ENCODE measurements at places on chromosomes 2 and 18. TPM values are rescaled to one million over a fixed set of nuclear protein-coding genes. Genes with fewer than 3 reads are reported as not detected.

The IL36RN gene
- total RNA-seq: 0.21 TPM

The ZAP70 gene
- 1.9 TPM for total RNA-seq

The FABP1 gene
- total RNA-seq: 0.83 TPM

The SPEG gene
- total RNA-seq: 31.1 TPM

The DYSF gene
- 0.59 TPM for total RNA-seq

The FTCDNL1 gene
- 1.4 TPM for total RNA-seq

The HOXD3 gene
- 13.9 TPM for total RNA-seq

The ZNF385B gene
- 5.6 TPM for total RNA-seq

The CROCC2 gene
- total RNA-seq: not detected

The FHOD3 gene
- 1.3 TPM for total RNA-seq

GRCh38 chr2:231886071-231886681, 40.0 kb downstream of the NPPC start:
- no peak for ATAC-seq

DNA sequence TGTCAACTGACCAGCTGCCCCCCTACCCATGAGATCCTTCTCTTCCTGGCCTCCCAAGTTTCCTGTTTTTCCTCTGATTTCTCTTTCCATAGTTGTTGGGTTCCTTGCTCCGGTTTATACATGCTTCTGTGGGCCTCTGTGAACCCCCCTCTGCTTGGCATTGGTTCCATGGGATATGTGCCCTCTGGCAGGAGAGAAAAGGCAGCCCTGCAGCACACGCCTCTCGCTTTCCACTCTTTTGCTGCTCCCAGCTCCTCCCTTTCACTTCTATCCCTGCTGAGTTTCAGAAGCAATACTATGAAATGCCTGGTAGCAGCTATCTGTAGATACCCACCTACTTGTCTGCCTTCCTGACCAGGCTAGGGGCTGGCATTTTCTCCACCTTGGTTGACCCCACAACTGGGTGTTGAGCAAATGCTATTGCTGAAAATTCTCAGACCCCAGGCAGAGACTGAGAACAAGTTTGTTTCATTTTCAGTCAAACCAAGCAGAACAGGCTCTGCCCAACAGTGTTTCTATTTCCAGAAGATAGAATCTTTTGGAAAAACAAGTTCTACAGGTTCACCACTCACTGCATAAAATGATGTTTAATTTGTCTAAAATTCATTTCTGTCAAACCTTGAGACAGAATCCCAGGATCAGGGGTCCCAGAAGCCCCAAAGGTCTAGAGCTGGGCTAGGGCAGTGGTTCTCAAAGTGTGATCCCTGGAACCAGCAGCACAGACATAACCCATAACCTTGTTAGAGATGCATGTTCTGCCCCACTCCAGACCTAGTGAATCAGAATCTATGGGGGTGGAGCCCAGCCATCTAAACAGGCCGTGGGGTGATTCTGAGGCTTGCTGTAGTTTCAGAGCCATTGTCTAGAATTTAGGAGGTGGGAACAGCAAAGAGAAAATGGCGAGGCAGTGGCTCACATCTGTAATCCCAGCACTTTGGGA, 13.4 kb downstream of the CAPG start:
- no peak for ATAC-seq

DNA sequence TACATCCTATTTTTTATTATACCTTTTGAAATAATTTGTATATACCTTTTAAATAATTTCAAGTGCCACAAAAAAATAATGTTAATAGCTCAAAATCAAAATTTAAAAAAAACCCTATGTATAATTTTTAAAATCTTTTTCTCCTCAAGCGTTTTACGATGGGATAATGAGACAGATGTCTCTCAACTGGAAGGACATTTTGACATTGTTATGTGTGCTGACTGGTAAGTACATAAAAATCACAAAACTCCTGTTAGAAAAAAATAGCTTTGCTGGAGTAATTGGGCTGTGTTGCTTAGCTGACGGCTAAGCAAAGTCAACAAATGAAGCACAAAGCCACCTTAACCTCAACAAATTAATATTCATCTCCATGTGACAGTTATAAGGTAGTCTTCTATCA, 198.0 kb upstream of the SIX3 start:
- ATAC-seq: no peak

- ATAC-seq: no peak
Observed at GRCh38 chr2:109091526-109091925, 37.5 kb upstream of the SH3RF3 start.

GRCh38 chr2:130355172-130355577, 681 bp upstream of the PTPN18 start:
- ATAC-seq: no peak

DNA sequence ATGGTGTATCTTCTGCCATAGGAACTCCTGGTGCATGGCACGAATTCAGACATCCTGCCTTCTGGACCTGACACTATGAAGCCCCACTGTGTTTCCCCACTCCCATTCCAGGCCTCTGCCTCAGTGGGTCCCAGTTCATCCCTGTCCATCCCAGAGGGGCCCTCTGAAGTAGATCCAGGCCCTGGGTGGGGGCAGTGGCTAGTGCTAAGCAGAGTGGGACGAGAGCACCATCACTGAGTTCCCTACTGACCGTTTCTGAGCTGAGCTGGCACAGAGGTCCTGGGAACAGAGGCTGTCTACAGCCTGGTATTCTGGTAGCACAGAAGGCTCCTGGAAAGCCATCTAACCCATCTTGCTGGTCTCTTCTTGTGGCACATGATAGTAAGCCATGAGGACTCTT, 54.0 kb downstream of the ATOH8 start:
- ATAC-seq: no peak

GRCh38 chr18:26722565-26722931, 143.0 kb downstream of the AQP4 start:
- no peak for ATAC-seq

GRCh38 chr2:57516698-57517340, 529.8 kb upstream of the VRK2 start:
- ATAC-seq: peak; percentile 49

GRCh38 chr2:71839826-71840225, 307.8 kb downstream of the CYP26B1 start:
- ATAC-seq: no peak

DNA sequence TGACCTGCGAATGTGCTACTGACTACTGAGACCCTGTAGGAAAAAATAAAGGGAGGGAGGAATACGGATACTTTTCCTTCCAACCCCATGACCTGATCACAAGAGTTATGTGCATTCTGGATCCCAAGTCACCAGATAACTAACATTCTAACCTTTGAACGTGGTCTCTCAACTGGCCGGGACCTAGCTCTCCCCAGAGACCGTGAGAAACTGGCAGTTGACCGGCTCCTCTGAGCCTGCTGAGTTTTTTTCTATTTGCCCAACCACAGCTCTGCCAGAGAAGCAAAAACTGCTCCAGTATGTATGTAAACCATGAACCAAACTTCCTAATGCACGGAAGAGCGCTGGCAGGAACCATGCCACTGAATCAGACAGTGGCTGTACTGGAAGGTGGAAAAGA, 47.5 kb upstream of the PTMA start:
- ATAC-seq: no peak

DNA sequence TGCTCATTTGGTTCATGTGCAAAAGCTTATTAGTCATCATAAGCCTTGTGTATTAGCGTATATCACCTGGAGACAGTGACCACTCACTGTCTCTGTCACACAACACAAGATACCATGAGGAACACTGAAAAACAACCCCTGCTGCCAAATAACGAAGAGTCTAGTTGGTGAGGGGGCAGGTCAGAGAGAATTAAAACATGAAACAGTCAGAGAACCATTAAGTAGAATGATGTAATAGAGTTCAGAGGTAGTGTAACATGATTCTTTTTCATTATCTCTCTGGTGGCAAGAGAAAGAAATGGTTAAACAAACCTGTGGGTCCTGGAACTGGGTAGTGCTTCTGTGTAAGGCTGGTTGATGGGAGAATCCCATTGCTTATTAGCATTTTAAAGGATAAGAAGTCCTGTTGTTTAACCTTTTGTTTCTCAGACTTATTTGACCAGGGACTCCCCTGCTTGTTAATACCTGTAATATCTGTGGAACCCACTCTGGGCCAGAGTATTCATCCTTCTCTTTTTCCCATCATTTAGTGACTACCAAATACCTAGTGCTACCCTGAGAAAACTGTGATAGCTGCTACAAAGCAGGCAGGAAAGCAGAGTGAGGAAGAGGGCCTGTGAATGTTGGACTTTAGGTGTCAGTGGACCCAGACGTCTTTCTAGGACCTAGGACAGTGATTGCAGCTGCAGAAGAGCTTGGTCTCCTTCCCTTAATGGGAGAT, 38.0 kb downstream of the PTRHD1 start:
- no peak for ATAC-seq

- no peak for ATAC-seq
Observed at GRCh38 chr2:40512256-40512655, 60.4 kb upstream of the SLC8A1 start.

- ATAC-seq: no peak
Observed at GRCh38 chr2:47313141-47313691, 89.7 kb upstream of the MSH2 start.

DNA sequence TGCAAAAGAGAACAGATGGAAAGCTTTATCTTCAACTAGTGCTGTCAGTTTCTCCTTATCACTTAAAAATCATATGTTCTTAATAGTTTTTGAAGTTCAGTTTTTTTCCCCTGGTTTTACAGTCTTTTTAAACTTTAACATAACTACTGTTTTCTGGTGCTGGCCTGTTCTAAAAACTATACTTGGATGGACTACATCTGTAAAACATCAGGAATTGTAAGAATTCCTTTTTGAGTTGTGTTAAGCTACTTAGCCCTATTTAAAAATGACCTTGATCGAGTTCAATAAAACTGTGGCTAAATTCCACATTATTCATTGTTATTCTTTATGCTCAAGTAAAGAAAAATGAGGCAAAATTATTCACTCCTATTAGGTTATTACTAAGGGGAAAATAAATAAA, 397.7 kb downstream of the NUP35 start:
- ATAC-seq: no peak
